ENCODE measurements at places on chromosomes 7 and 10.
A peak's percentile ranks its signal among the peaks of the same experiment; 100 is the strongest.

DNA sequence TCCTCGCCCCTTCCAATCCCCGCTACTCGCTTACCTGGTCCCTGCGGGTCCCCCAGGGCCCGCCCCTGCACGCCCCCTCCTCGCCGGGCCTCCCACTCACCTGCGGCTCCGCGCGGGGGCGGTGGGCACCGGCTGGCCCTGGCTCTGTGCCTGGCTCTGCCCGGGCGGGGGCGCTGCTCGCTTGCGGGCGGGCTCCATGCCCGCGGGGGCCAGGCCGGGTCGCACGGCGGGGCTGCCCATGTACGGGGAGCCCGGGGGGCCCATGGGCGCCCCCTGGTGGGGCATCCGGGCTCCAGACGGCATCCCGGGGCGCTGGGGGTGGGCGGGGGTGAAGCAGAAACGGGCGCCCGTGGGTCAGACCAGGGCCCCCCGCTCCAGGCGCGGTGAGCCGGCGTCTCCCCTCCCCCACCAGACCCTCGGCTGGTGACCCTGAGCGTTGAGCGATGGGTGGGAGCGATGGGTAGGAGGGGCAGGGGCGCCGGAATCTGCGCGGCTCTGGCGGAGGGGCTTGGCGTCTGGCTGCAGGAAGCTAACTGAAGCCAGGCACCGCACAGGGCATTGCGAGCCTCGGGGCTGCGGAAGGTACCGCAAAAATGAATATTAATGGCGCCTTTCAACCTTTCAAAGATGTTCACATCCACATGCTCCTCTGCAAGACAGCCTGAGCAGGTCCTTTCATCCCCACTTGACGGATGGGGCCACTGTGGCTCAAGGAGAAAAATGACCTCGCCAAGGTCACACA lies 3.0 kb downstream of the SMARCD3 start:
- DNase-seq, result peak; percentile 64
- H3K27me3 ChIP-seq, result peaks cover 51% of the 10 kb centered on the region
- H3K36me3 ChIP-seq, result no peaks in the 10 kb centered on the region
- H3K27ac ChIP-seq, result no peak overlapping the region

DNA sequence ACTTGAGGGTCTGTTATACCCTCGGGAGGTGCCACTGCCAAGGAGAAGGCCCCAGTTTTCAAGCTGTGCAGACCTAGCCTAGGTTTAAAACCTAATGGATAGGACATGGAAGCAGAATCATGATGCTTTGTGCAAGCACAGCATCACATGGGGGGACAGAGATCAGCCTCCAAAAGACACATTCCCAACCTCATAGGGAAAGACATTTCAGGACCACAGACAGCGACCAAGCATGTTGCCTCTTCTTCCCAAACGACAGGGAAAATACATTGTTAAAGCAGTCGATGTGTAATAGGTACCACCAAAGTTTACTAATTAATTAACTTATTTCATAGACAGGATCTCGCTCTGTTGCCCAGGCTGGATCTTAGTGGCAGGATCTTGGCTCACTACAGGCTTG lies 573.9 kb downstream of the TCERG1L start:
- no peaks in the 10 kb centered on the region for H3K36me3 ChIP-seq
- no peaks in the 10 kb centered on the region for H3K4me1 ChIP-seq
- no peaks in the 10 kb centered on the region for H3K27me3 ChIP-seq
- no peak for DNase-seq
- H3K4me3 ChIP-seq, result no peak overlapping the region

DNA sequence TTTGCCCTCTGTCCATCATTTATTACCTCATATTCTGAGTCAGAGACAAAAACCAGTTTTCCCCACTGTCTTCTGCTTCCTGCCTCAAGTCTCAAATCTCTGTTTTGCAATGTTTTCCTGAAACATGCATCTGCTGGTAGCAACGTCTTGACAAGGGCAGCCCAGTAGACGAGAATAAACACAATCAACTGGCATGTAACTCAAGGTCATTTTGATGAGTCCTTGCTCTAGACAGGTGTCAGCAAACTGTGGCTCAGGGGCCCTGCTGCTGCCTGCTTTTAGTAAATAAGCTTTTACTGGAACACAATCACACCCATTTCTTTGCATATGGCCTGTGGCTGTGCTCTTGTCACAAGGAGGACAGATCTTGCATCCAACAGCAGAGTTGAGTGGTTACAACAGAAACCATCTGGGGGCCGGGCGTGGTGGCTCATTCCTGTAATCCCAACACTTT lies 59.8 kb downstream of the ITIH5 start:
- H3K36me3 ChIP-seq, result no peaks in the 10 kb centered on the region
- no peak for DNase-seq
- H3K4me1 ChIP-seq, result no peaks in the 10 kb centered on the region
- H3K27me3 ChIP-seq, result peaks cover 11% of the 10 kb centered on the region
- H3K4me3 ChIP-seq, result no peak overlapping the region

GRCh38 chr10:70074971-70075370 lies 22.3 kb downstream of the MACROH2A2 start:
- H3K36me3 ChIP-seq, result no peaks in the 10 kb centered on the region
- DNase-seq, result no peak
- H3K4me3 ChIP-seq, result no peak overlapping the region

DNA sequence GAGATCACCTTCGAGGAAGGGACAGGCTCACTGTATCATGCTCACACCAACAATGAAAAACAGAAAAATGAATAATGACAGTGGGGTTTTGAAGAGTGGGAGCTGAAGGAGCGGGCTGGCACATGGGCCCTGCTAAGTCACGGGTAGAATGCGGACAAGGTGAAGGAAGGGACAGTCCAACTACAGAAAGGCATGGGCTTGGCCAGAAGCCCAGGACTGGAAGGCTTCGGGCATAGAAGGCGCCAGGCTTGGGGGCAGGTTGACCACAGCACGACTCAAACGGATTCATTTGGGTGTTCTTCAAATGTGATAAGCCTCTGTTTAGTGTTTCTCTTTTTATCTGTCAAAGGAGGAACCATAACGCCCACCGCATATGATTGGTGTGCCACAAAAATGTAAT lies 509.5 kb downstream of the CCSER2 start:
- no peaks in the 10 kb centered on the region for H3K4me1 ChIP-seq
- H3K4me3 ChIP-seq, result no peak overlapping the region
- no peaks in the 10 kb centered on the region for H3K36me3 ChIP-seq
- no peak for DNase-seq
- H3K27ac ChIP-seq, result no peak overlapping the region

DNA sequence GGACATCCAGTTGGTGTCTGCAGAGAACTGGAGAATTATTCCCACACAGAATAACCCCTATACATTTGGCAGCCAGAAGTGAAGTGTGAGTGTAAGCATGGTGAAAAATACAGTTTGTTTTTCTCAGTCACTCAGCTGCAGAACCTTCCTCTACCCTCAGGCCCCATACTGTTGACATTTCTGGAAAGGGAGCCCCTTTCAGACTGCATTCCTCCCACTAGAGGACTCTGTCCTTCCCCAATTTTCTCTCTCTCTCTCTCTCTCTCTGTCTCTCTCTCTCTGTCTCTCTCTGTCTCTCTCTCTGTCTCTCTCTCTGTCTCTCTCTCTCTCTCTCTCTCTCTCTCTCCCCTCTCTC lies 86.8 kb upstream of the STEAP1B start:
- H3K4me3 ChIP-seq, result no peak overlapping the region
- peaks cover 8% of the 10 kb centered on the region for H3K4me1 ChIP-seq
- no peaks in the 10 kb centered on the region for H3K36me3 ChIP-seq
- H3K27ac ChIP-seq, result no peak overlapping the region

DNA sequence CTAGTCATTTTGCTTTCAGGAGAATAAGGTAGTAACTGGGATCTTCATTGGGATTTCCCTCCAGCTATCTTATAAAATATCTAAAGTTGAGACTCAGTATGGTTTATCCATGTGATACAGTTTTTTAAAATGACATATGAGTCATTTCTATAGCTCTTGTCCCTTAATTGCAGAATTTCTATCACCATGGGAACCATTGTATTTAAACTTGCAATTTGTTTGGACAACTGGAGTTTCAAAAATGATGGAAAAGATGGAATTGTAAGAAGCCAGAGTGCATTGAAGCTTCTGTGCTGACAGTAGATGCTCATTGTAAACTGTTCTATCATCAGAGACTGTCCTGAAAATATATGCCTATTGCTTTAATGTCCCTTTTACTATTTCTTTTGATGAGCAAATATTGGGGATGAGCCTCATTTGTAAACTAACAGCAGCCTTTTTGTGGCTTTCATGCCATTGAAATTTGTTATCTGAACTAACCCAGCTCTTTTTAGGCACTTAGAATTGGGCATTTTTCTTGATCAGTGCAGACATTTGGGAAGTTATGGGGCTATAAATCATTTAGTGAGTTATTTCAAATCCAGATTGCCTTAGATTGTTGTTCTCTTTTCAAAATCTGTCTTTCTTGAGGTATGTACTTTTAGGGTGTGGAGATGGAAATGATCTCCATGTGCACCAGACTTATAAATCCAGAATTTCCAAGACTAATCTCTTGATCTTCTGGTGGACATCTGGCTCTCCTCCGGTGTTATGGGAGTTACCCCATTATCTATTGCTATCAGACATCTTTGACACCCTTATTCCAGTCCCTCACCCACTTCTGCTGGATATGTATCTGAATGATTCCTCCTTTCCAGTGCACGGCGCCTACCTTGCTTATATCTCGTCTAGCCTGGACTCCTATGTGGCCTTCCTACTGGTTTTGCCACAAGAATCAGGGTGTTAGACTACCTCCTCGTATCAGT lies 159.0 kb downstream of the SND1 start:
- no peak overlapping the region for H3K4me3 ChIP-seq
- H3K4me1 ChIP-seq, result peaks cover 2% of the 10 kb centered on the region
- H3K27ac ChIP-seq, result no peak overlapping the region
- H3K27me3 ChIP-seq, result no peaks in the 10 kb centered on the region

All from activated CD4-positive, alpha-beta memory T cell treated with anti-CD3 and anti-CD28 coated beads, Interleukin-2, amount 10 ng/mL, durations not matched to agents 7 days and 5 days (primary cell).